Ecto neural progenitor cell (in vitro differentiated cells): ENCODE measurements at places on chromosomes 13 and 19.

DNA sequence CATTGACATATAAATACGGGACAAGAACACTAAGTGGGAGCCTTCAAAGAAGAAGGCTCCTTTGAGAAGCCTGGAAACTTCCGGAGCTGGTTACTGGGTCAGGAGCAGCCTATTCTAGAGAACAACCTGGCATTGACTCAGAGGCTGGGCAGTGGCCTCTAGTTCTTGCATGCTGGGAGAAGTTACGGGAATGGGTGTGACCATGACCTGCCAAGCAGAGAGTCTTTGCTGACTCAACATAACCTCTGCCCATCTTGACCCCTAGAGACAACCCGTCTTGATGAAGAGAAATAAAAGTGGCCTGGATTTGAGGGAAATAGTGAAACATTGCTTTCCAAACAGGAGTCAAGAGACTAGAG lies 21.0 kb downstream of the STARD13 start:
- DNase-seq: no peak

DNA sequence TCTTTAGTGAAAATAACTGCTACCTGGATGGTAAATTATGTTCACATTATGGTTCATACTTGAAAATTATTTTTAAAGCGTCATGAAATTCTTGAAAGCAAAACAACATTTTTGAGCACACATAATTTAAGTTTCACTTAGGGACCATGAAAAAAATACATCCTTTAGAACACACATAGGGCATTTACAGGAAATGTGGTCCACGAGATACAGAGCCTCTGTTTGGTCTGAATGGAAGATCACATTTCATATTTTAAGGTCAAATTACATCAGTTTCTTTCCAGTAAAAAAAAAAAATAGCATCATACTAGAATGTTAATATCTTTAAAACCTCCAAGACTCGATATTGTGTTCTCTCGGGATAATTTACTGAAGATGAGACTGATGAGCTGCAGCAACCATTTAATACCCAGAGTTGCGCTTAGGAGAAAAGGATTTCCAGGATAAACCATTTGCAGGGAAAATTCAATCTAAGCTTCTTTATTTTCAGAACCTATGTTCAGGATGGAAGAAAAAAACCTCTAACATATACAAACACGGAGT lies 720.7 kb downstream of the DIAPH3 start:
- no peak for DNase-seq

GRCh38 chr13:23159760-23160637 lies 20.8 kb upstream of the SGCG start:
- DNase-seq: peak; percentile 63

DNA sequence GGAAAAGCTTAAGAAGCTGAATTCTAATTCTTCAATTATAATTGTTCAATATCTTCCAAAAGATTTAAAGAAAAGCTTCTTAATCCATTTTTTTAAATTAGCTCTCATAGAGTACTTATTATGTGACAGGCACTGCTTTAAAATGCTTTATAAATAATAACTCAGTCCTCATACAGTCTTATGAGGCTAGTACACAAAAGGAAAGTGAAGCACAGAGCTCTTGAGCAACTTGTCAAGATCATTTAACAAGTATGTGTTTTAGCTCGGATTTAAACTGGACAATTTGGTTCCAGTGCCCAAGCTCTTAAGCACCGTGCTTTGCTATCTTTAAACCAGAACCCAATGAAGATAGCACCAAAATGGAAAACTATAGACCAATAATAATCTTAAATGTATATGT lies 106.1 kb downstream of the DHRS12 start:
- DNase-seq: no peak

- DNase-seq: no peak
Observed at GRCh38 chr13:99000137-99000536, 22.3 kb upstream of the DOCK9 start.

GRCh38 chr13:66807251-66807650 lies 422.9 kb downstream of the PCDH9 start:
- DNase-seq: no peak

DNA sequence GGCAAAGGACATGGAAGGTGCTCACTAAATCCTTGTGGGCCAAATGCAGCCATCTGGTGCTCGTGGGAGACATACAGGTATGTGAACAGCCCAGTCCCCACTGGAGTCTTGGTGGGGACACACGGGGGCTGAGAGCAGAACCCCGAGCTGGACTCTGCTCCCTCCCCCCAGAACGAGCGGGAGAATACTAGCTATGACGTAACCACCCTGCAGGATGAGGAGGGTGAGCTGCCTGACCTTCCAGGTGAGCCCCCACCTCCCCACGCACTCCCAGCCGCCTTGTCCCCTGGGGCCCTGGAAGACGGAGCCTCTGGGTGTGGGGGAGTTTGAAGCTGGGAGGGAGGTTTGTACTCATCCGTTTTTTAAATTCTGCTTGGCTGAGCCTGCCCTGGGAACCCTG lies 13.5 kb upstream of the EBI3 start:
- DNase-seq: no peak

- DNase-seq: no peak
Observed at GRCh38 chr13:24271601-24272451, 37.6 kb upstream of the C1QTNF9 start.

DNA sequence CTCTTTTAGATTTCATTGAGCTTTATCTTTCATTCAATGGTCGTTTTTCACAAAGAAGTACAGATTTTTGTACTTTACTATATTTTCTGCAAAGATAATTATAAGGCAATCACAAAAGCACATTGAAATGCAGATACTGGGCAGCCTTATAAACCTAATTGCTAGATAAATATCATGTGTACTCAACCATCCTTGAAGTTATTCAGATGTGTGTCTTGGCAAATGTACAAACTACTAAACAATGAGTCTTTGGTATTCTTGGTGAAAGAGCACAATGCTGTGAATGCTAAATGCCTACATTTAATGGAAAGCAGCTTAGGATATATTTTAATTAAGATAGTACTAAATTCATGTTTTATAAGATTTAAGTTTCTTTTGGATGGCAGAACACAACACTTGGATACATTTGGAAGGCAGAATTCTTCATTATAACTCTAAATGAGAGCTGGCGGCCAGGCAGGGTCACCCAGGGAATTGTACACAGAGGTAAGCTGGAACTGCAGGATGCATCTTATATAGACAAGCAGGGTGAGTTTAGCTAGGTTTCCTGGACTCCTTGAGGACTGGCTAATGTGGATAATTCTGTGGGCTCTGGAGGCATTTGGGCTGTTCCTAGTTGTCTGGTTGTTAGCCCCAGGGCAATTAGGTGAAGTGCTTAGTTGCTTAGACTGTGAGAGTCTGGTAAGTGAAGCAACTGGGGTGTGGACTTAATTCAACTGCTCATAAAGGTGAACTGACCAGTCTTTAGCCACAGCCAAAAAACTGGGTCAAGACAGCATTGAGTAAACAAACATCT lies 286.6 kb downstream of the PCDH20 start:
- DNase-seq: no peak

DNA sequence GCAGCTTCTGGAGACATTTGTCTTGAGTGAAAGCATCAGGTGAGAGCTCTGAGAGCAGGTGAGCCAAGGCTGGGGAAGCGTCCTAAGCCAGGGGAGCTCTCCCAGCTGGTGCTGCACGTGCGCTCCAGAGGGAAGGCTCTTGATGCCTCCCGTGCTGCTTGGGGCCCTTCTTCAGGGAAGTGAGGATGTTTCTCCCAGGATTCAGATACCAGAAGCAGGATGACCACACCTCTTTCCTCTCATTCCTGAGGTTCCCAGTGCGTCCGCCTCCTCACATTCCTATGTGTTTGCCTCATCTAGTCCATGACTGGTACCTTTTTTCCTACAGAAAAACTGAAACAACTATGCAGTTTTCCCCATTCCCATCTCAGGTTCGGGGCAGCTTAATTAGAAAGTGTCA lies 231.0 kb upstream of the IRS2 start:
- DNase-seq: no peak

DNA sequence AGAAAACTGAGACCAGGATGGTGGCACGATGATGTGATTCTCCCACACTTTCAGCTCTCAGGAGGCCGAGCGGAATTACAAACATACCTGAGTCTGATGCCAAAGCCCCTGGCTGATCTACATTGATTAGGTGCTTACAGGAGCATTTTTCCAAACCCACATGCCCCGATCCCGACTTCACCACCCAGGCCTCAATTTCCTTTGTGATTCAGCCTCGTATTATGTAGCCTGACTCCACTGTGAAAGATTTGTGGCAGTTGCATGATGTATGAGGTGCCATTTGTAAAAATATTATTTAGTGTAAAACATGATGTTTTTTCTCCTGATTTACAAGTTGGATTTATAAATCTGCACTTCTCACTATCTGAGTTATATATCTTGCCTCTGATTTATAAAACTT lies 118.0 kb downstream of the TSHZ3 start:
- DNase-seq: no peak

DNA sequence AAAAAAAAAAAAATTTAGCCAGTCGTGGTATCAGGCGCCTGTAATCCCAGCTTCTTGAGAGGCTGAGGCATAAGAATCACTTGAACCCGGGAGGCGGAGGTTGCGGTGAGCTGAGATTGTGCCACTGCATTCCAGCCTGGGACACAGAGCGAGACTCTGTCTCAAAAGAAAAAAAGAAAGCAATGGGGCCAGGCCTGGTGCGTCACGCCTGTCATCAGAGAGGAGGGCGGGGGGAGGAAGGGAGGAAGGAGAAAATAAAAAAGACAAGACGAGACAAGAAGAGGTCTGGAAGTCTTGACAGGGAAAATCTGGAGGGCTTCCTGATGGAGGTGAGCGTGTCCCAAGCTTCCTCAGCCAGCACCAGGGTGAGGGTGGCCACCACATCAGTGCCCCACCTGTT lies 54.9 kb upstream of the PTPRS start:
- no peak for DNase-seq

GRCh38 chr13:34421858-34422475 lies 520.1 kb upstream of the NBEA start:
- DNase-seq: no peak

GRCh38 chr13:98939660-98940191 lies 38.1 kb downstream of the DOCK9 start:
- DNase-seq: no peak

- no peak for DNase-seq
Observed at GRCh38 chr13:88656751-88657150, 985.6 kb downstream of the SLITRK5 start.

DNA sequence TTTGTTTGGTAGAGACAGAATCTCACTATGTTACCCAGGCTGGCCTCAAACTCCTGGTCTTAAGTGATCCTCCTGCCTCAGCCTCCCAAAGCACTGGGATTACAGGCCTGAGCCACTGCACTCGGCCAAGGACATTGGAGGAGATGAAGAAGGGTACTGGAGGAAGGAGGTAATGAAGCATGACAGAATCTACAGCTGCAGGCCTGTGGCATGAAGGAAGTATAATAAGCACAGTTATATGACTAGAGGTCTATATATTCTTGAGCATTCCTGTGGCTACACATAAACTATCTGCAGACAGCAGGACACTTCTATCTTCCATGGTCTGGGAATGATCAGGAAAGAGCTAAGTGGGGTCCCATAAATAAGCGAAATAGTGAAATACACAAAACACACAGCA lies 18.2 kb downstream of the ZNF565 start:
- no peak for DNase-seq

GRCh38 chr13:19927117-19927748 lies 31.3 kb upstream of the ZMYM2 start:
- DNase-seq: no peak

GRCh38 chr13:111862836-111863815 lies 203.8 kb upstream of the SOX1 start:
- DNase-seq: no peak

GRCh38 chr19:42942187-42942789 lies 5.3 kb upstream of the PSG7 start:
- DNase-seq: no peak

- DNase-seq: no peak
Observed at GRCh38 chr19:5147074-5147977, 178.4 kb downstream of the KDM4B start.

DNA sequence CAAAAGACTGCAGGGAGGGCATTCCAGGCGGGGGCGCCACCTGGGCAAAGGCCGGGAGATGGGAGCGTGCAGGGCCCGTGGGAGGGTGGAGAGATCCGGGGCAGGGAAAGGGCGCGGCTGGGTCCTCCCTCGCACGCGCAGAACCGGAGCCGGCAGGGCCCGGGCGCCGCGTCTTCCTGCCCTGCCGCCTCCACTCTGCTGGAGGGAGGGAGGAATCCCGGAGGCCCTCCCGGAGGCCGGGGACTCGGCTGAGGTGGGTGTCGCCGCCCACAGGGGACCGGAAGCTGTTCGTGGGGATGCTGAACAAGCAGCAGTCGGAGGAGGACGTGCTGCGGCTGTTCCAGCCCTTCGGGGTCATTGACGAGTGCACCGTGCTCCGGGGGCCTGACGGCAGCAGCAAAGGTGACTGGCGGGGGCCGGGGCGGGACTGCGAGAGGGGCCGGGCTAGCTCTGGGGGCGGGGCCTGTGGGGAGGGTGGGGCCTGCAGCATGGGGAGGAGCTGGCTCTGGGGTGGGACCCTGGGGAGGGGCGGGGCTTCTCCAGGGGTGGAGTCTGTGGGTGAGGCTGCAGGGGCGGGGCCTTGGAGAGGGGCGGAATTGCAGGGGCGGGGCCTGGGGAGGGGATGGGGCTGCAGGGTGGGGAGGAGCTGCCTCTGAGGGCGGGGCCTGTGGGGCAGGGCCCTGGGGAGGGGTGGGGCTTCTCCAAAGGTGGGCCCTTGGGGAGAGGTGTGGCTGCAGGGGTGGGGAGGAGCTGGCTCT lies 51.3 kb downstream of the CELF5 start:
- peak; percentile 98 for DNase-seq

- no peak for DNase-seq
Observed at GRCh38 chr13:48165063-48165462, 67.9 kb upstream of the ITM2B start.

GRCh38 chr13:50757008-50757407 lies 86.5 kb downstream of the DLEU7 start:
- DNase-seq: no peak

DNA sequence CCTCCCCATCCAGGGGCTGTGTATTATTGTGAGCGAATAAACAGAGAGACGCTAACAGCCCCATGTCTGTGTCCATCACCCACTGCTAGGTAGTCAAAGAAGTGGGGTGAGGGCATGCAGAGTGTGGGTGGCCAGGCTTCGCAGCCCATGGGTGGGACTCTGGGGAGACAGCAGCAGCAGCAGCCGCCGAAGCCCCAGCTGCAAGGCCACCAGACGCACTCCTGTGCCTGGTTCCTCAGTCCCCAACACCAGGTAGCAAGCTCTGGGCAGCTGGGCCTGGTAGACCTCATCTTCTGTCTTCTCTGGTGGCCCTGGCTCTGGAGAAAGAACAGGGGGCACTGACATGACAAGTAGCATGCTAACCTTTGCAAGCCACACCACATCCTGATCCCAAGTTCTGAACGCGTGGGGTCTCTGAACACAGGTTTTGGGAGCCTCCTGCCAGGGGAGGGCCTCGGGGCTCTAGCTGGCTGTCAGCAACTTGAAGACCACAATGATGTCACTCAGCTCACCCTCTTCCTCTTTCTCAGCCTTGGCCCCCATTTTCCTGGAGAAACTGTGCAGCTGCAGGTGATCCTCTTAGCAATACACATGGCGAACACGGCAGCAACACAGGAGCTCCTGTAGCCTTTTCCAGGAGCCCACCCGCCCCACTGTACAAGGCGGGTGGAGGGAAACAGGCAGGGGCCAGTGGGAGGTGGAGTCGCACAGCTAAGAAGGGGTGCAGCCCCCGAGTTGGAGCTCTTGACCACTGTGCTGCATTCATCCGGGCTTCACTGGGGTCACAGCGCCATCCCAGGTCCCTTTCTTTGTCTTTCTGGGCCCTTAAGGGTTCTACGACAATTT lies 5.8 kb downstream of the FUZ start:
- DNase-seq: no peak
